ENCODE measurements at places on chromosomes 12 and 14. TPM values are rescaled to one million over a fixed set of nuclear protein-coding genes. Genes with fewer than 3 reads are reported as not detected.

GRCh38 chr12:59193476-59194050, 273.3 kb upstream of the LRIG3 start:
- no peak for DNase-seq

DNA sequence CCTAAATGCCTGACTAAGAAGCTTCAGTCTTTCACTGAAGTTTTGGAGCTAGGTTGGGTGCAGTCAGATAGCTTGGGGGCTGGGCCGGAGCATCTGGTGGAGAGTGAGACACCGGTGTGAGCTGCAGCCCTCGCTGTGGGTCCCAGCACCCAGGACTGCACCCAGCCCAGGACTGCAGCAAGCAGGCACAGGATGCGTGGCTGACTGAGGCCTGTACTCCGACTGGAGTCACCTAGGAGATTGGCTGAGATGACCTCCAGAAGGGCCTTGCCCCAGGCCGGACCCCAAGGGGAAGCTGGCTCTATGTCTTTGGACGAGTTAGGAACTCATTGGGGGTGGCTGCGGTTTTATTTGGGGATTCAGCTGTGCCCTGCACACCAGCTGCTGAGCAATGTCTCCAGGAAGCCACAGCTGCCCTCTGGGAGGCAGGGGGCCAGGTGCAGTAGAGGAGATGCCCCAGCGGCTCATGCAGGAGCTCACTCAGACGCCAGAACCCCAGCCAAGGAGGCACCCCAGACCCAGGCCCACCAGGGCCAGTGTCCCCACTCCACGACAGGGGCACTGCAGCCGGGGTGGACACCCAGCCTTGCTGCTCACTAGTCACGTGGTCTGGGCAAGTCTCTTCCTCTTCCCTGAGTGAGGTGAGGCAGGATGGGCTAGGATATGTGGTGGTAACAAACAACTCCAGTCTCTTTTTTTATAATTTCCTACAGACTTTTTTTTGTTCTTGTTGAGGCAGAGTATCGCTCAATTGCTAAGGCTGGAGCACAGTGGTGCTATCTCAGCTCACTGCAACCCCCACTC, 31.8 kb upstream of the RCOR1 start:
- DNase-seq: no peak

The TAS2R42 gene
- total RNA-seq: not detected

- no peak for DNase-seq
These were observed 11.2 kb downstream of the KCNH3 start for GRCh38 chr12:49549735-49550692.

GRCh38 chr14:93120517-93120916, 4.8 kb upstream of the ITPK1 start:
- no peak for DNase-seq

DNA sequence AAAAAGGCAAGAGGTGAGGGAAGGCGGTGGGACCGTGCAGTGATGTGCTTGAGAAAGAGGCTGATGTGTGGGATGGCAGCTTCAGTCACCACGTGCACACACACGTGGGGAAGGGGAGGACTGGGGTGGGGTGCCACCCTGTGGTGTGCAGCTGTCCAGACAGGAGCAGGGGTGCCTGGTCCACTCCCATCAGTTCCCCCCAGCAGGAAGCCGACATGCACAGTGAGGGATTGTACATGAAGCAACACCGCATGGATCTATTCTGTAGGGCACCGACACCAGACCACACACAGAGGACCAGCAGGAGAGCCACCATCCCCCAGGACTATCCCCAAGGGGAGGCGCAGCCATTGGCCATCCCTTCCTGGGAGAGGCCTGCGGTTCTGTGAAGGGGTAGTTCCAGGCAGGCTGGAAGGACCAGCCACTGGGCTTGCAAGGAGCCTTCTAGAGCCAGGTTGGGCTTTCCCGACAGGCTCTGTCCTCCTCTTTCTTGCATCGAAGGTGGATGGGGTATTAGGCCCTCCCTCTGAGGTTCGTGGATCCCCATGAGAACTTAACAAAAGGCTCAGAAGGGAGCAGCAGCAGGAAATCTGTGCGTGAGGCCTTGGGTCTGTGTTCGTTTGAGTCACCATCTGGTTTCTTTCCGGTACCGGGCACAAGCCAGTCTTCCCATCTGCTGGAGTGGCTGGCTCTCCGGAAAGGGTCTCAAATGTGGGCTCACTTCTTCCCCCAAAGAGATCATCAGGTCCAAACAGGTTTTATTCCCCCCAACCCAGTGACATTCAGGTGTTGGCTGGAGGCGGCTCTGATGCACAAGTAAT, 59.8 kb downstream of the PLEKHG3 start:
- DNase-seq: no peak

The LTBP2 gene
- 71.2 TPM for total RNA-seq

DNA sequence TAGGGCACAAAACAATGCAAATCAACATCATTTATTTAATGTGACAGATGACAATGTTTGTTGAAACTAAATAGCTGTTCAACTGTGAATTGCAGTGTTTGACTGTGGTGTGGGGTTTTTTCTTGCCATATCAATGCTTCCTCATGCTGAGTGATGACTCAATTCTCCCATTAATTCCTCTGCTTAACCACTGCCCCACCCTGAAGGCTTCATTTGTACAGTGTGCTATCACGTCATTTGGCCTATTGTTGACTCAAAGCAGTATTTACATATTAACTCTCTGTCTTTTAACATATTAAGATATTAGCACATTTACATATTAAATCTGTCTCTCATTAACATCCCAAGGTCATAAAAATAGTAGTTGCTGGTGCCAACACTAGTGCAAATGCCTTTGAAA, 164.8 kb upstream of the NRXN3 start:
- DNase-seq: no peak

DNA sequence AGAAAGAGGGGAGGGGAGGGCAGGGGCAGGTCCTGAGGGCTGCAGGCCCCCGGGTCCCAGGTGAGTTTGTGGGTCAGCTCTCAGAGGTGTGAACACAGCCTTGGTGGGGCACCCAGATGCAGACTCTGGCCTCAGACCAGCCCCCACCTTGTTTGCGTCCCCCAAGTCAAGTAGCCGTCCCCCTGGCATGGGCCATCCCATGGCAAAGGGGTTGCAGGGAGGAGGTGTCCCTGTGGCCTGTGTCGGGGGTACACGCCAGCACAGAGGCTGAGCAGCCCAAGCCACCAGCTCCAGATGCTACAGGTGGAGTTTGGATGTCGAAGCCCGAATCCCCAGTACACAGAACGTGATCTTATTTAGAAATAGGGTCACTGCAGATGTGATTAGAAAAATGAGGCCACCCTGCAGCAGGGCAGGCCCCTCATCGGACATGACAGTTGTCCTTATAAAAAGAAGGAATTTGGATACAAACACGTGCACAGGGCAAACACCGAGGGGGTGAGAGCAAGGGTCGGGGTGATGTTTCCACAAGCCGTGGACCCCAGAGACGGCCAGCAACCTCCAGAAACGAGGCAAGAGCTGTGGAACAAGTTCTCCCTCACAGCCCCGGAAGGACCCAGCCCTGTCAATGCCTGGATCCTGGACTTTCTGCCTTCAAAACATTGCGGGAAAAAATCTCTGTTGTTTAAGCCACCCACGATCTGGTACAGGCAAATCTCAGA, 141.2 kb upstream of the C14orf180 start:
- no peak for DNase-seq

The PPP4R4 gene
- total RNA-seq: 0.66 TPM

The CBLN3 gene
- 1.4 TPM for total RNA-seq

- DNase-seq: no peak
These were observed 80.0 kb downstream of the SINHCAF start for GRCh38 chr12:31245822-31246469.

The SALL2 gene
- total RNA-seq: 15.8 TPM

The PPTC7 gene
- total RNA-seq: 30.3 TPM

- DNase-seq: no peak
These were observed 53.5 kb upstream of the RNU6-8 start for GRCh38 chr14:32256576-32256975.

DNA sequence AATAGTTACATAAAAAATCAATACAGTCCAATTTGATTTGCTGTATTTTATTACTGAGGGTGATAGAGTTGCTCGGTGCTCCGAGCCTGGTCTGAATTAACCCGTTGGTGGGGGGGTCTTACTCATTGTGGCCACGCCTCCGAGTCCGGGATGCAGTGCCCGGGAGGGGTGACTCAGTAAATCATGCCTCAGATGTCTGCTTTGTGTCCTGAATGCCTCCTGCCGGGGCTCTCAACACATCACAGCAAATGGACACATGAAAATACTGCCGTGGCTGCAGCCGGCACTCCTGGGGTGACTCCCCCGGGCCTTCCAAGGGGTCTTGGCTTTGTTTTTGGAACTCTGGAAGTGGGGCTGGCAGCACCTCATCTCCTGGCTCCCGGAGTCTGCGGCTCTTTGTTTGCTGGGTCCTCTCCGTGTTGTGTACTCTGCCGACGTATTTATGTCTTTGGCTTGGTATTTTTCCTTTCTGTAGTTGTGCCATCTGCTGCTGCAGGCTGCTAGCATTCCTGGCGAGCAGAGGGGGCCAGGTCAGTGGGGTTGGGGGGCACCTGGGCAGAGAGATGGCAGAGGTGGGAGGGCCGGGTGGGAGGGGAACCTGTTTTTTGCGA, 129.0 kb downstream of the AACS start:
- no peak for DNase-seq

DNA sequence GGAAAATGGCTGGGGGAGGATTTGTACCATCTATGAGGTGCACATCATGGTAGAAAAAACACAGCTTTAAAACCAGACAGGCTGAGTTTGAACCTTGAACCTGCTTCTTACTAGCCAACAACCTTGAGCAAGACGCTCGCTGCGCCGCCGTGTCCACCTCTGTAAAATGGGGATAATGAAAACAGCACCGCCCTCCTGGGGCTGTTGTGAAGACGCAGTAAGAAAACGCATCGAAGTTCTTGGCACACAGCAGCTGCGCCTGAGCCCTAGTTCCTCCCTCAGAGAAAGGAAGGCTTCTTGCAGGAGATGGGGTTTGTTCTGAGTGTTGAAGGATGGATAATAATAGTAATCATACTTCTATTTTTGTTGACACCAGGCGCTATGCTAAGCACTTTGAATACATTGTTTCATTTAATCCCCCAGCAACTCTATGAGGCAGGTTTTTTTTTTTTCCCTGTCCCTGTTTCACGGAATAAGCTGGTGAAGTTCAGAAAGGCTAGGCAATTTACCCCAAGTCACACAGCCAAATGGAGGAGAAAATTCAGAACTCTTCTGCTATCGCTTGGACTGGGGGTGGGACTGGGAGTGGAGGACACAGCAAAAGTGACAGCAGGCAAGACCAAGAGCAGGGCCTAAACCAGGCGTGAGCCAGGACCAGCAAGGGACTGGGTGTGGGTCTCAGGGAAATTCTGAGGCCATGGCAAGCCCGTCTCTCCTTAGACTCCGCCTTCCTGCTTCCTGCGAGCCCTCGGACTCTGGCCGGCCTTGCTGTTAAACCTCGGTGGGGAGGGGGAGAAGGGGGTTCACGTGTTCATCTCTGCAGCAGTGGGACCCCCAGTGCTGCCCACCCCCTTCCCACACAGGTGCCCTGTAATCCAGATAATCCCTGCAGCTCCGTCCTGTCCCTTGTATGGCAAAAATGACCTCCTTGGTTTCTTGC, 97.5 kb downstream of the LRRC74A start:
- DNase-seq: no peak

- no peak for DNase-seq
These were observed 1288.4 kb downstream of the AACS start for GRCh38 chr12:126353604-126354003.

DNA sequence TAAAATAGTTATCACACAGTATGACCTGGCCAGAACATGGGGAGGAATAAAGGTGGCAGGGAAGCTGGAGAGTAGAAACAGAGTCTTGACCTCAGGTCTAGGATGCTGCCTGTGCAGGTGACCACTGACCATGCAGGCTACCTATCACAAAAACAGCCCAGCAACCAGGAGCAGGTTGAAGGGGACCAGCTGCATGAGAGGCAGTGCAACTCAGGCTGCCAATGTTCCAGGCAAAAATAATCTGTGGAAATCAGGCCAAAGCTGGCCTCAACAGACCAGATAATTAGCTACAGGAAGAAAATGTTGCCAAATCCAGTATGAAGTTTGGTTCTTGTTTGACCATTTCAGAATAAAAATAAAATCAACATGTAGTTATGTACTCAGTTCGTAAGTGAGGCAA, 72.6 kb downstream of the PDE6H start:
- no peak for DNase-seq

The TAS2R43 gene
- total RNA-seq: 2.9 TPM

The RASAL1 gene
- not detected for total RNA-seq

The OTUB2 gene
- total RNA-seq: 0.49 TPM
